ENCODE measurements at places on chromosomes 4 and X. TPM values are rescaled to one million over a fixed set of nuclear protein-coding genes. Genes with fewer than 3 reads are reported as not detected.

Gene DOCK11
- total RNA-seq: 67.3 TPM

Gene MAOB
- total RNA-seq: not detected

Gene SCML1
- 0.93 TPM for total RNA-seq

Gene PNMA5
- total RNA-seq: 0.37 TPM
